AG08396 (cell line): ENCODE measurements at places on chromosomes 2 and 18.

DNA sequence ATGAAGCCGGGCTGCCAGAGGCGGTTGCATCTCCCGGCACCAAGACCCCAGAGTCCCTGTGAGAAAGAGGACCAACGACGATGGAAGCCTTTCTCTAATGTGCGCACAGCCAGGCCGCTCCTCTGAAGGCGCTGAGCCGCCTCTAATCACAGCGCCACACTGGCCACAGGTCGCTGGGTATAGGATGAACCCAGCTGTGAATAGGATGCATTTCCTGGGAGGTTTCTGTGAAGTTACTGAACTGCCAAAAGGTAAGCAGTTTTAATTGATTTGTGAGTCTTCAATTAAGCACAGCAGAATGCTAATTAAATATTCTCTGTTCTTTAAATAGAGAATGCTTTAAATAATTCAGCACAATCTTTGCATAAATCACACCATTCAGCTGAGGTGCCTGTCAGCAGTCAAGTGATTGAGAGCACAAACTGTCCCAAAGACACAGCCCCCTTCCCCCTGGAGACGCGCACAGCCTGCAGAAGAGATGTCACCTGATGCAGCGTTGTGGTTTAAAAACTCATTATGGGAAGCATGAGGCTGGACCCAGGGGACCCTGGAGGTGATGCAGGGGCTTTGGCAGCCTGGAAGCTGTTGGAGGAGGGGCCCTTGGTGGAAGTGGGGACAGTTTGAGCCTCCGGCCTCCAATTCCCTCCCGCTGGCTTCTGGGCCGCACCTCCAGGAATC is 98.1 kb downstream of the RTP5 start:
- no peak for DNase-seq

DNA sequence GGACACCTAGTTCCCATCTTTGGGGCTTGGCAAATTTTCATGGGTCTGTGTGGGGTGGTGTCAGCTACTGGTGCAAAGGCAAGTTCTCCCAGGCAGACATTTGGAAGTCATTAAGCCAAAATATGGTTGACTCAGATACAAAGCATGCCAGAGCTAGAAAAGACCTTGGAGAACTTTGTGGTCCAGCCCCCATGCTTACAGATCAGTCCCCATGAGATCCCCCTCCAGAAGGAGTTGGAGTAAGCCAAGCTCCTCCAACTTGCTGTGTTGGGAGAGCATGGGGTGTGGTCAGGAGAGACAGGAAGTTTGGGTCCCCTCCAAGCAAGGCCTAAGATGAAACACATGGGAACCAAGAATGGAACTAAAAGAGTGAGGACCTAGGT is 224.5 kb downstream of the CYP26B1 start:
- no peak for DNase-seq

DNA sequence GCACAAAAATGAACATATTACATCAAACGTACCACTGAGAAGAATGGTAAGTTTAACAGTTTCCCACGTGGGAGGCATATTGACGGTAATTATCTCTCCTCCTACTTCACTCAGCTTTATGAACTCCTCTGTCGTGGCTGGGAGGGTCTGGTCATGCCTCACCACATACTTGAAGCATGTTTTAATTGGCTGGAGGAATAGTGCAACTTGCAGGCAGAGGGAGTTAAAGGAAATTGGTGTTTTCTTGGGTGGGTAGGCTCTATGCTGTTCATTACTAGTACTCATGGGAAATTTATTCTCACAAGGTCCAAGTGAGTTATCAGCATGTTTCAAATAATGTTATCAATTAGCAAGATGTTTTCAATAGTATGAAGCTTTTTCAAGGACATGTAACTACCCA is 767.0 kb downstream of the PLCL1 start:
- no peak for DNase-seq

- DNase-seq: peak; percentile 14
Observed at GRCh38 chr2:241811952-241812729, 3.1 kb downstream of the NEU4 start.

- no peak for DNase-seq
Observed at GRCh38 chr2:235054919-235055318, 103.1 kb downstream of the SH3BP4 start.

GRCh38 chr2:67656875-67657274 is 259.7 kb downstream of the ETAA1 start:
- DNase-seq: no peak

DNA sequence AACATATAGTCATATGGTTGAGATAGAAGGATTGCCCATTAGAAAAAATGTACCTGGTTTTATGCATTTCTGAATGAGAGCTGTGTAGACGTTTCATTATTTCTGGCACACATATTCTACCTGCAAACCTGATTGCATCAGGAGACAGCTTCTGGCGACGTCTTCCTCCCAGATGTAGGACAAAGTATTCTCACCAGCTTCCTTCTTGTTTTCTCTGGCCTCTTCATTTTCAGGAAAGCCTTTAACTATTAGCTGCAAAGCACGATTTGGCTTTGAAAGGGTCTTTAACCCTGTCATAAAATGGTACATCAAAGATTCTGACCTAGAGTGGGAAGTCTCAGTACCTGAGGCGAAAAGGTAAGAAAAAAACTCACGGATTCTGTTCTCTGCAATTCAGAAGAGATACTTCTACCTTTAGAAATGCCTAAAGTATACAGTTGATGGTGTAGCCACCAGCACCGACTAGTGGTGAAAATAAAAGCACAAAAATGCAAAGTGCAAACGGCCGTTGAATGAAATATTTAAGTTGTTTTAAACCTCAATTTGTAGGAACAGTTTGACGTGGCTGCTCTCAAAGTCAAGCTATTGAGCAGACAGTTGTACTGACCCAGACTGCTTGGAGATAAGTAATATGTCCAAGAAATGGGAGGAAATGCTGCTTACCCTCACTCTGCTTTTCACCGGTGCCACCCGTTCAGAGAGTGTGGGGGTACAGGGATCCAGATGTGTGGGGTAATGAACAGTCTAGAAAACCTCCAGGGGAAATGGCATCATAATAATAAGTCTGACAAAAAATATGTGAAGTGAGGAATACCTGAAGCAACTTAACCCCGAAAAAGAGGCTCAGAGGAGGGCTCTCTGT is 20.2 kb downstream of the IL18RAP start:
- DNase-seq: peak; percentile 23

DNA sequence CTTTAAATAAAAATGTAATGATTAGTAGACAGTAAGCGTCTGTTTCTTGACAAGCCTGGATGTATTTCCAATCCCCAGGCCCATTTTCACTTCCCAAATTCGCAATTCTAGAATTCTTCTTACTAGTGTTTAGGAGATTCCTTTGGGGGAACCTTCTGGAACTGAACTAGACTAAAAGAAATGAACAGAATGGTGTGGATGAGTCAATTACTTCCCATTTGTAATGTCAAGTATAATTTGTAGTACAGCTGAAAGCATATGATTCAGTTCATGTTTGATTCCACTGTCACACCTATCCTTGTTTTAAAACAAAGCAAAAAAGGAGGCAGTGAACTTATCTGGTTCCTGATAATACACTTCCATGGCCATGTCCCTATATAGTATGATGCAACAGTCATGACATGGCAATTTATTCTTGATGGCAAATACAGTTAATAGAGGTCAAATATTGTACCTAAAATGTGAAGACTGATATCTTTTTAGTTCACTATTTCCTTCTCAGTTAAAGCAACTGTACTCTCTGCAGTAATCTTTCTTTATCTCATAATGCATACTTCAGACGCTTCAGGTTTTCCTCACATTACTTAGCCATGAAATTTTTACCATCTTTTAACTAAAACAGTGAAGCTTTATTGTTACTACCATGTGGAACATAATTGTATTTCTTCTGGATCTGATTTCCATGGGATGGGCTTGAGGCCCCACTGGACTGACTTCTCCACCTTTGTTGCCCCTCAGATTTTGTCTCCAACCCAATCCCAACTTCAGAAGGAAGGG is 2.0 kb downstream of the IDH1 start:
- no peak for DNase-seq

GRCh38 chr2:215107216-215108056 is 31.0 kb downstream of the ABCA12 start:
- DNase-seq: no peak

DNA sequence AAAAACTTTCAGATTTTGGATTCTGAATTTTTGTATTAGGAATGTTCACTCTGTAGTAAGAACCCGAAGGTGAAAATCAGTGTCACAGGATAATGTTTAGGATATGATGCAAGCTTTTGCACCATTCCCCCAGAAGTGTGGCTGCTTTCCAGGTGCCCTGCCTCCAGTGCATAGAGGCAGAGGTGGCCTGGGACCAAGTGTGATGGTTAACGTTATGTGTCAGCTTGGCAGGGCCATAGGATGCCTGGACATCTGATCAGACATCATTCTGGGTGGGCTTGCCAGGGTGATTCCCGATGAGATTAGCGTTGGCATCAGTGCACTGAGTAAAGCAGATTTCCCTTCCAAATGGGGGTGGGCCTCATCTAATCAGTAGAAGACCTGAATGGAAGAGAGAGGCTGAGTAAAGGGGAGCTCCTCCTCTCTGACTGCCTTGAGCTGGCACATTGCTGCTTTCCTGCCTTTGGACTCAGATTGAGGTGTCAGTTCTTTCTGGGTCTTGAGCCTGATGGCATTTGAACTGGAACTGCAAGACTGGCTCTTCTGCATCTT is 177.4 kb upstream of the HS6ST1 start:
- DNase-seq: no peak

- DNase-seq: peak; percentile 5
Observed at GRCh38 chr2:23901966-23902846, 24.7 kb downstream of the ATAD2B start.

- no peak for DNase-seq
Observed at GRCh38 chr2:72992734-72993102, 75.4 kb downstream of the EMX1 start.

GRCh38 chr2:49288113-49288705 is 133.9 kb upstream of the FSHR start:
- DNase-seq: no peak

DNA sequence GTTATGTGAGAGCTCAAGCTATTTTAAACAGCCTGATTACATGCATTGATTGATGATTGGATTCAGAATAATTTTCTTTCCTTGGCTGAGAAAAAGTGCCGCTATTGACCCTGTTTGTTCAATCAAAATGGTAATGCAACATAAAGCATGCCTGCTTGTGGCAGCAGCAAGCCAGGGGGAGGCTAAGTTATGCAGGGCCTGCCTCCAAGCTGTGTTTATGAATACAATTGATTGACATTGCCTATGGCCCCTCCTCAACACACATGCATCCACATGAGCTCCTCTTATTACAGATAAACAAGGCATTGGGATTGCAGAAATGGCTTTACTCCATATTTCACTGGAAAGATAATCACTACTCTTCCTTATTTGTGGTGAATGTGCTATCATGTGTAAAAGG is 395.6 kb downstream of the TDRD15 start:
- DNase-seq: no peak

GRCh38 chr2:65477590-65477989 is 45.2 kb upstream of the SPRED2 start:
- DNase-seq: no peak

- DNase-seq: peak; percentile 85
Observed at GRCh38 chr2:120589771-120590608, 145.7 kb upstream of the GLI2 start.

GRCh38 chr2:218781691-218782527 is at the start of gene CYP27A1:
Gene CYP27A1, plus strand, starts transcription at chr2:218782147. Its CDS starts 36 bp downstream, at chr2:218782183.
- DNase-seq: peak; percentile 77

DNA sequence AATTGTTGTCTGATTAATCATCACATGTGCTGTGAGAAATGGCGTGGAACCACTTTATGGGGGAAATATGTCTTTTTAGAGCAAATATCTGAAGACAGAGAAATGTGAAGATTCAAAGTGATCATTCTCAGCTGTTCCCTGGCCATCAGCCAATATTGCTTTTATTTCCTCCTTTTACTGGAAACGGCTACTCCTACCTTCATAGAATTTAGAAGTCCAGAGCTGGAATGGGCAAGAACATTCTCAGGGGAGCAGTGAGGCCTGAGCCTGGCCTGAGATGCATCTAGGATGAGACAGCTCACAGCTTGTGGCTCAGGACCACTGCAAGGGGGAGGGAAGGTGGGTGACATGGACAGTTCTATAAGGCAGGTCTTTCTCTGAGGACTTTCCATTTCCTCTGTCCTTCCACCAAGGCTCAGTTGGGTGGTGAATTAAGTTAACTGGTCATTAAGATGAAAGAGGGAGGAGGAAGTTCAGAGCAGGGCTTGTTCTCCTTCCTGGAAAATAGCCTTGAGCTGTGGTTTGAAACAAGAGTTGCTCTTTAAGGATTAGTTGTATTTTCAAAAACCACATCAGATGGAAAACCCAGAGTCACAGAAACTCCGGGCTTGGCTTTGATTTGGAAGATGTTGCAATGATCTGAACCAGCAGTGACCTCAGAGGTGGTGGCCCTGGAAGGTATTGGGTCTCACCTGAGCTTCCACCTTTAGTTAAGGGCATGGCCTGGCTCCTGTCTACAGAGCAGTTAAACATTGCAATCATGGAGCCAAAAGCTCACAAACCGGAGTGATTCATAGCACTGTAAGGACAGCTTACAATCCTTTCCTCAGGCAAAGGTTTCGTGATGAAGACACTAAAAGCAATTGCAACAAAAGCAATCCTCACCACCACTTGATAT is 144.3 kb downstream of the VAPA start:
- DNase-seq: no peak

- DNase-seq: peak; percentile 15
Observed at GRCh38 chr2:172093416-172094293, 8.3 kb downstream of the DLX1 start.

DNA sequence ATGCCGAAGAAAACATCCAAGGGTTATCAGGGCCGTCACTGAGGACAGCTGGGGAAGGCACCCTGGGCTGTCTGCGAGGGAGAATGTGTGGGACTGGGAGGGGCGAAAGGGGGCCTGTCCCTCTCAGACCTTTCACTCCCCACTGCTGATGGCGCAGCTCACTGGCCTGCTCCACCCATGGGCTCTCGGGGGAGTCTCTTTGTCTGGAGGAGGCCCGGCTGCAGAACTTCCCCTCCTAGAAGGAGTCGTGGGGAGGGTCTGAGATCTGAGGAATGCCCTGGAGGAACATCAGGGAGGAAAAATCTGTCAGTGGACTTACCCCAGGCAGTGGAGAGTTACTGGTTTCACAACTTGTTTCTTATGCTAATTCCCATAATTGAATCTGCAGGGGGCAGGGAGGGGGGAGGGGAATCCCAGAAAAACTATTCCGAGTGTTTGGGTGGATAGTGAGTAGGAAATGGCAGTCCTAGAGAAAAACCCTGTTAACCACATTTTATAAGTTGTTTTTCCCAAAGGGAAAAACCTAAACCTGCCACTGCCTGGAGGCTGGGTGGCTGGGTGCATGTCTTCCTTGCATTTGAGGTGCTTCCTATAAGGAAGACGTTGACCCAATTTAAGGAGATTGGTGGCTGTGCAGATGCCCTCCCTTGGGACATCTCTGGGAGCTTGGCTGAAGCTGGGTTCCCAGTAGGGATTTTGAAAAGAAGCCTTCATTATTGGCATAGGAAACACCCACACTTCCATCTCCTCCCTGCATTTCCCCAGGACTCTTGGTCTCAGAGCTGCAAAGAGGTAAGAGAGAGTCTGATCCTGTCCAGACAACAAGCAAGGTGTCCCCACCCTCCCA is 11.7 kb upstream of the SEMA4C start:
- no peak for DNase-seq

- DNase-seq: no peak
Observed at GRCh38 chr18:63312019-63312409, 7.6 kb downstream of the BCL2 start.

- DNase-seq: no peak
Observed at GRCh38 chr2:8648441-8649213, 33.2 kb upstream of the ID2 start.
